ENCODE measurements at places on chromosomes 6 and 20. TPM values are rescaled to one million over a fixed set of nuclear protein-coding genes. Genes with fewer than 3 reads are reported as not detected.
A peak's percentile ranks its signal among the peaks of the same experiment; 100 is the strongest.

GRCh38 chr6:4655196-4656025 is 120.8 kb upstream of the CDYL start:
- DNase-seq = no peak

DNA sequence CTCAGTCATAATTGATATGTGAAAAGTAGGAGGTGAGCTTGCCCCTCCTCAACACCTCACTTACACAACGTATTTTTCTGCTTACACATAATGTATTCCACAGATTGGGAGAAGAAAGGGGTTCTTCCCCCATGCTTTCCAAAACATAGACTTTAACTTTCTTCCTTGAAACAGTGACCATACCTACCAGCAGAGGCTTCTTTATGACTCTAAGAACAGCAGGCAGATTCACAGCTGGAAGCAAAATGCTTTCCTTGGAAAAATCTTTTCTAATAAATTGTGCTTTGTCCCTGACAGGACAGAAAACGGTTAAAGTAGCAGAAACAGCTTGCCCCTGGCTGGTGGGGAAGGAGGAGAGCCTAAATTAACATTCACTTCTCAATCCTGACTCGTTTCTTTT is 629.1 kb upstream of the IMPG1 start:
- DNase-seq = no peak

GRCh38 chr6:152543519-152543918 is 93.6 kb downstream of the SYNE1 start:
- no peak for DNase-seq

GRCh38 chr6:155228546-155229166 is 35.2 kb upstream of the CLDN20 start:
- no peak for DNase-seq

GRCh38 chr6:3286641-3287171 is 28.0 kb downstream of the PSMG4 start:
- no peak for DNase-seq

- DNase-seq = no peak
Observed at GRCh38 chr20:37528446-37529213, 954 bp upstream of the BLCAP start.

GRCh38 chr6:90530882-90531281 is 56.0 kb downstream of the MAP3K7 start:
- no peak for DNase-seq

GRCh38 chr6:7727086-7727945 is 1.4 kb downstream of the BMP6 start:
- DNase-seq = peak; percentile 60

GRCh38 chr6:53624502-53624901 is 41.1 kb downstream of the KLHL31 start:
- DNase-seq = no peak

GRCh38 chr20:54385746-54386145 is 89.6 kb upstream of the DOK5 start:
- no peak for DNase-seq

- no peak for DNase-seq
Observed at GRCh38 chr20:38937978-38938473, 11.8 kb downstream of the FAM83D start.

- no peak for DNase-seq
Observed at GRCh38 chr20:60123096-60123495, 164.9 kb downstream of the CDH26 start.

GRCh38 chr6:106087548-106088325 is 1.6 kb downstream of the PRDM1 start:
- no peak for DNase-seq

GRCh38 chr6:151255811-151256210 is 16.0 kb downstream of the AKAP12 start:
- DNase-seq = no peak

GRCh38 chr6:83872386-83873118 is 13.1 kb downstream of the CYB5R4 start:
- no peak for DNase-seq

- DNase-seq = no peak
Observed at GRCh38 chr6:46053039-46053933, 37.6 kb upstream of the CLIC5 start.

GRCh38 chr6:155183095-155183494 is 80.7 kb upstream of the CLDN20 start:
- no peak for DNase-seq

- no peak for DNase-seq
Observed at GRCh38 chr6:2976060-2976459, 4.7 kb upstream of the SERPINB6 start.

DNA sequence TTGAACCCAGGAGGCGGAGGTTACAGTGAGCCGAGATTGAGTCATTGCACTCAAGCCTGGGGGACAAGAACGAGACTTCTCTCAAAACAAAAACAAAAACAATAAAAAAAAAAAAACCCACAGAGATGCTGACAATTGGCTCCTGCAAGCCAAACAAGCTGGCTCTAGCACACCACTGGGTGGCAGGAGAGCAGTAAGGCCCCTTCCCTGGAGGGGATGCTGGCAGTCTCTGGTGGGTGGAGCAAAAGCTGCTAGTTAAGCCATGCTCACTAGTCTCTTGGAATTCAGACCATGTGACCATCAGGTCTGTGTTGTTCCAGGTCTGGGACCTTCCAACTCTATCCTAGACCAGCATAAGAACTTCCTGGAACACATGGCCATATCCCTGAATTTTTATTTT is 18.9 kb upstream of the DSN1 start:
- peak; percentile 70 for DNase-seq

DNA sequence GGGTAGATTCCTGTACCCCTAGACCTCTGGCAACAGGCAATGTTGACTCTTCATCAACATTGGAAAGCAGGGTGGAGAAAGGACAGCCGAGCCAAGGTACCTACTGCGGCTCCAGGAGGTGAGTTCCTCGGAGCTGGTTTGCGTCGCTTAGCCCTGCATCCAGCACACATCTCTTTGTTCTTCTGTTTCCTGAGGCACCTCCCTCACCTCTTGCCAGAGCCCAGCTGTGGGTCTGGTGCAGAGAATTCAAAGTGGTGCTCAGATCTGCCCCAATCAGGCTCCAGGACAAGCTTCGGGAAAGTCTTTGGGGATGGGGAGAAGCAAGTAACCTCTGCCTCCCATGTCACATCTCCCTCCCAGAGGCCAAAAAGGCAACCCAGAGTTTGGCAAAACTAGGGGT is 2.2 kb downstream of the KCNG1 start:
- DNase-seq = no peak

GRCh38 chr6:13375360-13375878 is 47.1 kb upstream of the TBC1D7 start:
- no peak for DNase-seq

- peak; percentile 67 for DNase-seq
Observed at GRCh38 chr6:3259491-3259958, 778 bp downstream of the PSMG4 start.

GJA1 gene
- 23.5 TPM for polyA plus RNA-seq

WFDC10B gene
- not detected for polyA plus RNA-seq

ZC2HC1B gene
- polyA plus RNA-seq = not detected

FAM184A gene
- 0.49 TPM for polyA plus RNA-seq
